ENCODE measurements at places on chromosomes 6 and 20.

- DNase-seq: no peak
Observed at GRCh38 chr6:45951321-45952167, 64.1 kb downstream of the CLIC5 start.

- DNase-seq: no peak
Observed at GRCh38 chr6:112786801-112787200, 439.7 kb downstream of the RFPL4B start.

DNA sequence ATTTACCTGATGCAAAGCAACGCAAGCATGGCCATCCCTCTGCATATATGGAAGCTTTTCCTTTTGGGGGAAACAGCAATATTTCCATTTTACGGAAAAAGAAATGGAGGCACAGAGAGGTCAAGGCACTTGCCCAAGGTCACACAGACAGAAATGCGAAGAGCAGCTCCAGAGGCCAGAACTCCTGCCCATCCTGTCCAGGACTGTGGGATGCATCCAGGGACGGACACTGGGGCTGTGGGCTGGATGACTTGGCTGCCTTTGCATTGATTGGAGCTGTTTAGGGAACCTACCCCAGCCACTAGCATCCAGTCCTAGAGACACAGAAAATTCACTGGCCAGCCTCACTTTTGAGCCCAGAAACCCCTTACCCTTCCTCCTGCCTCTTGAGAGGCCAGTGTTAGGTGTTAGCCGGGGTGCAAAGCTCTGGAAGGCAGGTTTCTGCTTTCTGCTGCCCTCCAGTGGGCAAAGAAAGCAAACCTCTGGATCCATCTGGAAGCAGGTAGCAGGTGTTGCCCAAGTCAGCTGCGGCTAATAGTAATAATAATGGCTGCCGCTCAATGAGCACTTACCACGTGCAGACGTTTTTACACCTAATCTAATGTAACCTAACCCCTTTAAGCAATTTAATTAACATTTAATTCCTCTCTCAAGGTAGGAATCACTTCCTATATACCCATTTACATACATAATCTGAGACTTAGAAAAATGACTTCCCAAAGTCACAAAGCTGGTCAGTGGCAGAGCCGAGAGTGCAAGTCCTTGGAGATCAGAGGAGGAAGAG is 31.7 kb upstream of the CCN5 start:
- peak; percentile 25 for DNase-seq

DNA sequence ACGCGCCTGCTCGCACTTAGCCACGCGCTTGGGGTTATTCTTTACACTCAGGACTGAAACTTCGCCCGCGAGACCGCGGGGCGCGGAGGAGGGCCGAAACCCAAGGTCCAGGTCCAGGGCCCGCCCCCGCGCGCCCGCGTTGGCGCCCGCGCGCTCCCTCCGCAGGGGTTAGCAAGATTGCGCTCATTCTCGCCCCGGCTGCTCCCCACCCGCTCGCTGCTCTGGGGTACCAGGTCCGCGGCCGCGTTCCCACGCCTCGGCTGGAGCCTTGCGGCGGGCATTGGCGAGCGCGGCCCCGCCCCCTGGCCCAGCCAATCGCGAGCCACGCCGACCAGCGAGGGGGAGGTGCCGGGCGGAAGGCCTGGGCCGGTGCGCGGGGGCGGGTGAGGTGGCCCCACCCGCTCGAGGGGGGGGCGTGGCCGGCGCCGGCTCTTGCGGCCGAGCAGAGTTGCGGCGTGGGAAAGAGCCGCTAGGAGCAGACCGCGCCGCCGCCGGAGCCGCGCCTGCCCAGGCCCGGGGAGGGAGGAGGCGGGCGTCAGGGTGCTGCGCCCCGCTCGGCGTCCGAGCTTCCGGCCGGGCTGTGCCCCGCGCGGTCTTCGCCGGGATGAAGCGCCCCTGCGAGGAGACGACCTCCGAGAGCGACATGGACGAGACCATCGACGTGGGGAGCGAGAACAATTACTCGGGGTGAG is at the start of gene HEY2:
TSS of gene HEY2 (plus strand) at position 460 of the 692 bp plus-strand sequence. CDS start at position 605, 145 bp downstream.
- peak; percentile 66 for DNase-seq

DNA sequence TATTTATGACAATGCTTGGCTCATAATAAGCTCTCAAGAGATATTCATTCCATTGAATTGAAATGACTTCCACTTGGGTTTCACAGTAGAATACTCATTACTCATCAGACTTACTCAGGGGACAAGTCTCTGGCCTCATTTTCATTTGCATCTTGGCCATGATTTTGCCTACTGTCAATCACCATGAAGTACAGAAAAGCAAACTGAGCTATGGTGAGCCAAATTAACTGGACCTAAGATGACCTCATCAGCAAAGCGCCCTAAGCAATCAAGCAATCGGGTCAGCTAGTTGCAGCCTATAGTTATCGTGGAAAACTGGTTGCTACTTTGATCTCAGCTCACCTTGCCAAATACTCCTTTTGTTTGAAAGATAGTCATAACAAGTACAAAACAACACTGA is 494.7 kb upstream of the SLC35B3 start:
- no peak for DNase-seq

DNA sequence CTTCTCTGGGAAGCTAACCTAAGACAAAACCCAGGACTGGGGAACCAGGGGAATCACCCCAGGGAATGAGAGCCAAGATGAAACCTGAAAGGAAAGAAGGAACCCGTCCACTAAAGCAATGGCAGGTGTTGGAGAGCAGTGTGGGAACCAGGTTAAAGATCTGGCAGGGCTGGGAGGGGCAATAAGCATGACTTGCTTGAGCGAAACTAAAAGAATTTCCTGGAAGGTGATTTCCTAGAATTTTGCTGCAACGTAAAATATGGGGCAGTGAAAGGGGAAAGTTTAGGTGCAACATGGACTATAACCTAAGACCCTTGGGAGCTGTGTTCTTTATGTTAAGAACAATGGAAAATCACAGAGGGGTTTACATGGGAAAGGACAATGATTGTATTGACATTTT is 126.2 kb upstream of the SSTR4 start:
- DNase-seq: no peak

DNA sequence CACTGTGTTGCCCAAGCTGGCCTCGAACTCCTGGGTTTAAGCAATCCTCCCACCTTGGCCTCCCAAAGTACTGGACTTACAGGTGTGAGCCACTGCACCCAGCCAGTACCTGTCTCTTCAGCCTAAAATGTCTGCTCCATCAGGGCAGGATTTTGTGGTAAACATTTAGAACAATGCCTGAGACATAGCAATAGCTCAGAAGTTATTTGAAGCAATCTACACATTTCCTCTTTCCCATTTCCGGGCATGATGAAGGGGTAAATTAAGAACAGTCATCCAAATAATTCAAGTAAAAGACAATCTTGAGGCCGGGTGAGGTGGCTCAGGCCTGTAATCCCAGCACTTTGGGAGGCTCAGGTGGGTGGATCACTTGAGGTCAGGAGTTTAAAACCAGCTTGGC is 69.0 kb upstream of the ZNF217 start:
- no peak for DNase-seq
